ENCODE measurements at places on chromosomes 13 and 19. TPM values are rescaled to one million over a fixed set of nuclear protein-coding genes. Genes with fewer than 3 reads are reported as not detected.

Gene OR4F17
- total RNA-seq: not detected

- peaks cover 26% of the 10 kb centered on the region for H3K4me1 ChIP-seq
- DNase-seq: no peak
- H3K27ac ChIP-seq: no peak overlapping the region
- no peak overlapping the region for H3K4me3 ChIP-seq
- H3K27me3 ChIP-seq: no peaks in the 10 kb centered on the region
Observed at GRCh38 chr13:29799041-29799440, 51.4 kb downstream of the UBL3 start.

Gene PGLYRP1
- total RNA-seq: not detected

GRCh38 chr19:4391306-4391693 lies 9.0 kb downstream of the SH3GL1 start:
- H3K4me3 ChIP-seq: no peak overlapping the region
- H3K27ac ChIP-seq: peak overlapping the region; percentile 32
- H3K36me3 ChIP-seq: peaks cover 2% of the 10 kb centered on the region
- peaks cover 36% of the 10 kb centered on the region for H3K4me1 ChIP-seq
- no peaks in the 10 kb centered on the region for H3K27me3 ChIP-seq

GRCh38 chr19:4722671-4723594 lies 709 bp downstream of the DPP9 start:
- H3K4me3 ChIP-seq: peak overlapping the region; percentile 100
- no peaks in the 10 kb centered on the region for H3K36me3 ChIP-seq
- peak overlapping the region; percentile 98 for H3K27ac ChIP-seq

Gene FGF9
- total RNA-seq: 1.1 TPM

Gene RNF17
- total RNA-seq: 1.1 TPM

Gene LYPD5
- total RNA-seq: not detected

- H3K27me3 ChIP-seq: no peaks in the 10 kb centered on the region
- peak overlapping the region; percentile 83 for H3K4me3 ChIP-seq
- peak overlapping the region; percentile 98 for H3K27ac ChIP-seq
- H3K4me1 ChIP-seq: peaks cover 58% of the 10 kb centered on the region
Observed at GRCh38 chr13:99310382-99311031, 3.3 kb upstream of the GPR183 start.

GRCh38 chr19:38704488-38705026 lies 39.7 kb downstream of the CAPN12 start:
- H3K4me3 ChIP-seq: no peak overlapping the region
- peaks cover 5% of the 10 kb centered on the region for H3K36me3 ChIP-seq
- no peaks in the 10 kb centered on the region for H3K27me3 ChIP-seq
- H3K27ac ChIP-seq: peak overlapping the region; percentile 79
- DNase-seq: no peak

DNA sequence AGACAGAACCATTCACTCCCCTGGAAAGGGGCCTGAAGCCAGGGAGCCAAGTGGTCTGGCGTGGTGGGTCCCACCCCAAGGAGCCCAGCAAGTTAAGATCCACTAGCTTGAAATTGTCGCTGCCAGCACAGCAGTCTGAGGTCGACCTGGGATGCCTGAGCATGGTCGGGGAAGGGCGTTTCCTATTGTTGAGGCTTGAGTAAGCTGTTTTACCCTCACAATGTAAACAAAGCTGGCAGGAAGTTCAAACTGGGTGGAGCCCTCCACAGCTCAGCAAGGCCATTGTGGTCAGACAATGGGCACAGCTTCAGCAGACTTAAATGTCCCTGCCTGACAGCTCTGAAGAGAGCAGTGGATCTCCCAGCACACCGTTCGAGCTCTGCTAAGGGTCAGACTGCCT lies 195.6 kb upstream of the DACH1 start:
- DNase-seq: no peak
- no peaks in the 10 kb centered on the region for H3K27me3 ChIP-seq
- no peak overlapping the region for H3K27ac ChIP-seq
- H3K36me3 ChIP-seq: no peaks in the 10 kb centered on the region
- H3K4me1 ChIP-seq: no peaks in the 10 kb centered on the region
- H3K4me3 ChIP-seq: no peak overlapping the region

DNA sequence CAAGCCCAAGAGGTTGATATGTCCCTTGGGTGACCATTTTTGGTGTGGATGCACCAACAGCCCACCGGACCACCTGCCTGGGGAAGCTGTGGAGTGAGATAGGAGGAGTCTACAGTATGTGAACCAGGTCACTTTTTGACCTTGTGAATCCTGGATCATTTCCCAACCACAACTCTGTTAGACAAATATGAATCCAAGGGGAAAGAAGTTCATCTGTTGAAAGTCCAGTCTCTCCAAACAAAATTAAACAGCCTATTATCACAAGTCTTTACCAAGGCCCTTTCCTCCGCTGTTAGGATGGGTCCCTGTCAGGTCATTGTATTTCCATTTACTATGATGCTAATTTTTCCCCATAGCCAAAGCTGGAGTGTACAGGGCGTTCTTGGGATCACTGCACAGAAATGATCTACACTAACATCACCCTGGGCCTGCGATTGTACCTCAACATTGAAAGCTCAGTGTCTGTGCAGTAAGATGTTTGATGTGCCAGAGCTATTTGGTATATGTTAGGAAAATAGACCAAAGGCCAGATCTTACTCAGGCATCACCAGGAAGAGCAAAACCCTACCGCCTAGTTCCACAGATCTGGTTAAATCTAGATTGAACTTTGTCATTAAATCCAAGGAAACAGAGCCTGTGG lies 117.1 kb downstream of the STARD13 start:
- no peak for DNase-seq
- peaks cover 36% of the 10 kb centered on the region for H3K27me3 ChIP-seq
- H3K4me3 ChIP-seq: no peak overlapping the region
- no peaks in the 10 kb centered on the region for H3K4me1 ChIP-seq
- H3K27ac ChIP-seq: no peak overlapping the region
- peaks cover 2% of the 10 kb centered on the region for H3K36me3 ChIP-seq

Gene ZNF534
- total RNA-seq: 0.29 TPM

- peaks cover 49% of the 10 kb centered on the region for H3K27me3 ChIP-seq
- no peak for DNase-seq
- H3K36me3 ChIP-seq: no peaks in the 10 kb centered on the region
- no peak overlapping the region for H3K4me3 ChIP-seq
Observed at GRCh38 chr13:33108620-33109019, 92.4 kb downstream of the KL start.

DNA sequence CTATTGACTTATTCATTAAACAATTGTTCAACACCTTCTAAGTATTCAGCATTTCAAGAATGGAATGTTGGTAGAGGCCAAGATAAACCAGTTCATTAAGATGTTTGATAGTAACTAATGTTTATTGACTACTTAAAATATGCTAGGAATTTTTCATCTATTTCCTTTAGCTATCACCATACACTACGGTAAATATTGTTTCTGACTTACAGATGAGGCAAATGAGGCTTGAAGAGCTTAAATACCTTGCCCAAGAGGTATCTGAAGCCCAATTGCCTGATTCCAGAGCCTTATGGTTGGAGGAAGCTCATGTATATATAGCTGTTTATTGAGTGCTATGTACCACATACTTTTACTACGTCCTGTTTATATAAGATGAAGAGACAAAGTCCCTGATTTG lies 286.2 kb downstream of the NDFIP2 start:
- no peak overlapping the region for H3K27ac ChIP-seq
- no peaks in the 10 kb centered on the region for H3K4me1 ChIP-seq
- H3K4me3 ChIP-seq: no peak overlapping the region

Data from T-helper 17 cell (primary cell).